Psoas muscle (tissue), 8 donors: ENCODE measurements at places on chromosomes 12 and 14. TPM values are rescaled to one million over a fixed set of nuclear protein-coding genes. Genes with fewer than 3 reads are reported as not detected.

CLEC2D gene
- total RNA-seq = 1.3 TPM

EIF2S3B gene
- total RNA-seq = 0.38 TPM

P3H3 gene
- 1.3 TPM for total RNA-seq

AQP6 gene
- not detected for total RNA-seq

DNA sequence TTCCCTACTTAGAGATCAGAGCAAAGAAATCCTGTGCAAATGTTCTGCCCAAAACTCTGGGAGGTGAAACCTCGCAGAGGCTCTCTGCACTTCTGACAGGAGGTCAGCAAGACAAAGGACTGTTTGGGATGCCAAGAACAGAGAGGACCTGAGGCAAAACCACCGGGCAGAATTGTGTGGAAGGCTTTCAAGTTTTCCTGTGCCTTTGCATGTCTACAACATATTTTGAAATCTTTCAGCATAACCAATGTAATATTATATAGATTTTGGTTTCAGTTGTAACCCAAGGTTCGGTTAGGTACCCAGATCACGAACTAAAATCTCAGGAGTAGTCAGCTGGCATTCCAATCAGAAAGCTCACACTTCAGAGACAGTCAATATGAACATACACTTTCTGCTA lies 99.4 kb upstream of the PLEKHA5 start:
- no peak for DNase-seq

- no peak for DNase-seq
These were observed 31.3 kb upstream of the ISM2 start for GRCh38 chr14:77529963-77530362.

DNA sequence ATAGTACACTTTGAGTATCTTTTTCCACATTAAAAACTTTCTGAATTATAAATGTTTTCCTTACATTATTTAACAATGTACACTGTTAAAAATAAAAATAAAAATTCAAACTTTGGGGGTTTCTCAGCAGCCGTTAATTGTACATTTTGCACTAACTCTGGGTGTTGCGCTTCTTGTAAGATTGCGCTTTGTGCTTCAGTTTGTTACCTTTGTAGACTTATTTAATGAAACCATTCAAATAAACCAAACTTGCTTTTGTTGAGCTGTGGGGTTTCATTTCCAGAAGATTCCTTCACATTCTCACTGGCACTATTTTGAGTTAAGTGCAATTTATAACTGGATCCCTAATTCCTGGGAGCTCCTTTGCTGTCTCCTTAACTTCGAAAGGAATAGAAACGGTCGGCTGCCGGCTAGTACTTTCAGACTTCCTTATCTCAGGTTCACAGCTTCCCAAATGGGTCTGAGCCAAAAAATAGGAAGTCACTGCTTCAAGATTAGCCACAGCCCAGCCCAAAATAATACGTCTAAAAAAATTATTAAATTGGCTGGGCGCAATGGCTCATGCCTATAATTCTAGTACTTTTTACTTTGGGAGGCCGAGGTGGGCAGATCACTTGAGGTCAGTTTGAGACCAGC lies 38.2 kb downstream of the RAD52 start:
- no peak for DNase-seq

VASH1 gene
- total RNA-seq = 8.2 TPM

GRCh38 chr12:105466901-105467598 lies 136.6 kb downstream of the C12orf75 start:
- no peak for DNase-seq

PCNX4 gene
- total RNA-seq = 24.4 TPM
